Activated naive CD4-positive, alpha-beta T cell (primary cell): ENCODE measurements at places on chromosomes 5 and 9.
A peak's percentile ranks its signal among the peaks of the same experiment; 100 is the strongest.

DNA sequence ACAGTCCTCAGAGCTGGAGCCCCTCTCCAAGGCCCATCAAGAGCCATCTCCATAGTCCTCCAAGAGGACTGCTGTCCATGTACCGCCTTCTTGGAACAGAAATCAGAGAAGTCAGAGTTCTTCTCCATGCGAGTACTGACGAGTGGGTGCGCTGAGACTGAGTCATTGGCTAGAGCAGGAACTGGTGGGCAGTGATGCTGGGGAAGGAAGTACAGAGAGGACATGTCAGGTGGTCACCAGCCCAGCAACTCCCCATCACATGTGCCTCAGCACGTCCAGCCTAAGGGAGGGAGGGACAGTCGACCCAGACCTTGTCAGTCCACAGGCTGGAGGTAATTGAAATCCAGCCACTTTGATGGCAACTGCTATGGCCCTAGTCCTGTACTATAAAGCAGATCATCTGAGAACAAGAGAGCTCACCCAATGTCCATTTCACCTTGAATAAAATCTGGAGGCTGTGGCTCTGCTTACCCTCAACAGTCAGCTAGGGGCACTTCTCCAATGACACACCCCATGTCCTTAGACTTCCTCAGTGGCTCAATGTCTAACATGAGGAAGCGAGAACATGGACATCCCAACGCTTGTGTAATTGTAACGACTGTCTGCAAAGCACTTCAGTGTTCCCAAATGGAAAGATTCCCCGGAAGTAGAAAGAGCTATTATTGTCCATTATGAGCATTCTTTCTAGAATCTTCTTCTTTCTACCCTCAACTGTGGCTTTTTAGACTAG is 15.0 kb upstream of the FBP1 start:
- no peak for DNase-seq

GRCh38 chr5:10576121-10576789 is 12.4 kb downstream of the ANKRD33B start:
- no peak for DNase-seq

- no peak for DNase-seq
Measured at GRCh38 chr9:136292026-136292538, 11.8 kb downstream of the CCDC187 start.

DNA sequence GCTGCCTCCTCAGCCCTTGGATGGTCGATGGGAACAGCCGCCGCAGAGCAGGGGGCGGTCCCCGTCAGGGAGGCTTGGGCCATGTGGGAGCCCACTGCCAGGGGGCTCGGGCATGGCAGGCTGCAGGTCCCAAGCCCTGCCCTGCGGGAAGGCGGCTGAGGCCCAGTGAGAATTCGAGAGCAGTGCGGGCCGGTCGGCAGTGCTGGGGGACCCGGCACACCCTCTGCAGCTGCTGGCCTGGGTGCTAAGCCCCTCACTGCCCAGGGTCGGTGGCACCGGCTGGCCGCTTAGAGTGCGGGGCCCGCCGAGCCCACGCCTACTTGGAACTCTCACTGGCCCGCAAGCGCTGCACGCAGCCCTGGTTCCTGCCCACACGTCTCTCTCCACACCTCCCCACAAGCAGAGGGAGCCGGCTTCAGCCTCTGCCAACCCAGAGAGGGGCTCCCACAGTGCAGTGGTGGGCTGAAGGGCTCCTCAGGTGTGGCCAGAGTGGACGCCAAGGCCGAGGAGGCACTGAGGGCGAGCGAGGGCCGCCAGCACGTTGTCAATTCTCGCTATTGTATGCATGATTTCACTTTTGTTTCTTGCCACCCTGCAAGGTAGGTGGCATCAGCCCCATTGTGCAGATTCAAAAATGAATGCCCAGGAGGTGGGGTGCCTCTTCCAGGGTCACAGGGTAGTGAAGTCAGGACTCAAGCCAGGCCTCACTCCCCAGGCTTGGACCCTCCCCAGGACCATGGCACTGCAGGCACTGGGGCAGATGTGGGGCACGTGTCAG is 48.6 kb downstream of the COL15A1 start:
- no peak for DNase-seq

- DNase-seq = no peak
Measured at GRCh38 chr9:105911104-105911911, 217.0 kb downstream of the TMEM38B start.

- DNase-seq = no peak
Measured at GRCh38 chr9:129406278-129407225, 214.3 kb downstream of the C9orf50 start.

DNA sequence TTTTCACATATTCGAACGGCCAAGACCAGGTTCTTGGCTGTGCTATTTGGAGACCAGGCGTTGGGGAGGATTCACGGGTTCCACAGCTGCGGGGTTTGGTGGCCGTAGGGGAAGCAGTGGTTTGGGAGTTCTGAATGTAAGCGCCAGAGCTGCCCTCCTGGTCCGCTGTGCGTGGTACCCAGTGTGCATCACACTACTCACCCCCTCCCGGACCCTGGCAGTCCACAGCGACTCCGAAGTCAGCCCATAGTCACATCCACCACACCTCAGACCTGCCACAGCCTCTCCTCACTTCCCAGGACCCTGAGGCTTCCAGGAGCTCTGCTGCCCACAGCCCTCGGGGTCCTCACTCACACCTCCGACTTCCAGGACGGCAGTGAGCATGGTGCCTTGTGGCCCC is 26.8 kb downstream of the AMBP start:
- no peak for DNase-seq

GRCh38 chr9:111197256-111197655 is 132.8 kb downstream of the OR2K2 start:
- no peak for DNase-seq

GRCh38 chr9:113682297-113682771 is 193.8 kb upstream of the ZNF618 start:
- DNase-seq = no peak

DNA sequence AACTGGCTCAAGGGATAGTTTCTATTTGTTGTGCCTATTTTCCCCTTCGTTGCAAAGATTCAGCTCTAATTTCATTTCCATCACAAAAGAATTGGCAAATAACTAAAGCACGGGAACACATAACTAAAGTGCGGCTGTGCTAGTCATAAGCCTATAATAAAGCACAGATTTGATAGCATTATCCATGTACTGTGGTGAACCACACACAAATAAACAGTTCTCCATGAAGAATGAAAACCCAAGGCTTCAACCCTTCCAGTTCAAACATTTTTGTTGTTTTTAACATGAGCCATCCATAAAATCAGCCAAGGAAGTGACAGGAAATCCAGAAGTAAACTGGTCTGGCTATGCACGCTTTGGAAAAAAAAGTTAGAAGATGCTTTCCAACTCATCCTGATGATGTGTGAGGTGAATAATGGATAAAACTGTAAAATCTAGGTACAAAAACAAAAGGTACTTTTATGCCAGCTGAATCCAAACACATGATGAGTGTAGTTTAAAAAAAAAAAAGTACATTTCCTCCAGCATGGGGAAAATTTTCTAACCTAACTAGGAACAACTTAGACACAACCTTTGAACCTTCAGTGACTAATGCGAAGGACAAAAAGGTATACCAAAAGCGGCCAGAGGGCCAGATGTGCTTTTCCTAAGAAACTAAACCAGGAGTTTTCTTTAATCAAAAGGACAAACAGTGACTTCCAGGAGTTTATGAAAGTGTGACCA is 10.2 kb downstream of the ZNF608 start:
- no peak for DNase-seq

DNA sequence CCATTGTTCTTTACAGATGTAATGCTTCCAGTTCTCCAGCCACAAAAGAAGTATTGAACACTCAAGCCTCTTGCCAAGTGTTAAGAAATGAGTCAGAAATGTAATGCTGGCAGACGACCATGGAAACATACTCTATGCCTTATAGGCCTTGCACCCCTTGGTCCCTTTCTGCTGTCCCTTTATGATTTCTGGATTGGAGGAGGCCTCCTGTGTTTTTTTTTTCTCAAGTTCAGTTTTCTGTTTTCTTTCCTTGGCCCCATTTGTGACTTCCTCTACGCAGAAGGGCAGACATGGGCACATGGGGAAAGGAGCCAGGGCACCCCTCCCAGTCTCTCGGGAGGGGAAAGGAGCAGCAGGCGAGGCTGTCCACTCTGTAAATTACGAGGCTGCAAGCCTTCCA is 53.4 kb downstream of the SNX18 start:
- no peak for DNase-seq

DNA sequence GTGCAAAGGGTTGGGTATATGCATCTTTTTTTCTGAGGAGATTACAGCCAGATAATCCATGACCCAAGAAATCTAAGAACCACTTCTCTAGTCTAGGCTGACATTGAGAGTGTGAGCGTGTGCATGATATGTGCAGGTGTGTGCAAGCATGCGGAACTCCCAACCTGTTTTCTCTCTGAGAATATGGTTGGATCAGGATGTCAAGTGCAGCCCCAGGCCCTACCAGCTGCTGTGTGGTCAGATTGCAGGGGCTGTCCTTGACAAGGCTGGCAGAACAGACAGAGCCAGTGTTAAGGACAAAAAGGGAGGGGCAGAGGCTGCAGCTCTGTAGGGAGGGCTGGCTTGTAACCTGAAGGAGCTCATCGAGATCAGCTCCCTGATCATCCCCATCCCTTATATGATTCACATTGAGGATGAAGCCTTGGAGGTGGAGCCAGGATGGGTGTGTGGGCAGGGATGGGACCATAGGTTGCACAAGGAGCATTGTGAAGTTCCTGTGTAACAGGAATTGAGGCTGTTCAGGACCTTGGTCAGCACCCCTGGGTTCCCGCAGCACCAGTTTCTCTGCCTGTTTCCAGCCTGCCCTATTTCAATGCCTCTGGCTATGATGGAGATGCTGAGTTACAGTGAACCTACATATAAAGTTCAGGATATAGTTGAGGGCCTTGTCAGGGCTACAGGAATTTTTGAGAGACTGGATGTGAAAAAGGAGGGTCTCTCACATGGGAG is 52.6 kb upstream of the ARAP3 start:
- no peak for DNase-seq

GRCh38 chr5:107979291-107979690 is 308.6 kb upstream of the EFNA5 start:
- DNase-seq = no peak

DNA sequence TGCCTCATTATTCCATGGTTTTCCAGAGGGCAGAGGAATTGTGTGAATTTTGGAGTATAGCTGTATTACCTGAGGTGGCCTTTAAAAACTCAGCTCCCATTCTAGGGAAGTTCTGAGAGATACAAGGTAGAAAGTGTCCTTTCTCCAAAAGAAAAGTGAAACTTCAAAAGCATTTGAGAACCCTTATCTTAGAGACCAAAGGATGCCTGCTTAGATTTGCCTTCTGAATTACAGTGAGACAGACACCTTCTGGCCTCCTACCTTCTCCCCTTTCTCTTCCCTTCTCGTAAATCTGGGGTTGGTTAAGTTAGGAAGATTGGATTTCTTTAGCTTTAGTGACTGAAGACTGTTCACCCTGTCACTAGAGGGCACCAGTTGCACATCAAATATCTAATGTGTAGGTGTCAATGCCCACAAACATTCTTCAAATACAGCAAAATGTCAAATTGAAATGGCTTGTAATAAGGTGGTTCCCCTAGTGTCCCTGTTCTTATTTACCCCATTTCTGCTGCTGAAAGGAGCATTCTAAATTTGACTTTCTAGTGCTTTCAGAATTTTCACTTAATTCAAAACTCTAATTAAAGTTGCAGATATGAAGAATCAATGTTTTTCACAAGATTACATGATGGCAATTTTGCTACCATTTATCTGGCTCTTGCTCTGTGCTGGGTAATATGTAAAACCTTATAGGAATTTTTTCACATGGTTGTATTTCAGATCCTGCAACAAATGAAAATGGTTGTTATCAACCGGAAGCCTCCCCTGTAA is 46.7 kb downstream of the PRRC1 start:
- no peak for DNase-seq

DNA sequence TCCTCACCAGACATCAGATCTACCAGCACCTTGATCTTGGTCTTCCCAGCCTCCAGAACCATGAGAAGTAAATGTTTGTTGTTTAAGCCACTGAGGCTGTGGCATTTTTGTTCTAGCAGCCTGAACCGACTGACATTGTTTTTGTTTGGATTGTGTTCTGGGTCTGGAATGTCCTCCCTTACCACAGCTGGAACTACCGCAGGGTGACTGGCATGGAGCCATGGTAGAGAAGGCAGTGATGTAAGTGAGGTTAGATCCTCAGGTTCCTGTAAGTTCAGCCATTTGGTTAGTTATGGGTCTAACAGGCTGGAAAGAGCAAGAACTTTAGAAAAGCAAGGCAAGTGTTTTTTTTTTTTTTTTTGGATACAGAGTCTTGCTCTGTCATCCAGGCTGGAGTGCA is 209.3 kb downstream of the DAB2IP start:
- DNase-seq = no peak

DNA sequence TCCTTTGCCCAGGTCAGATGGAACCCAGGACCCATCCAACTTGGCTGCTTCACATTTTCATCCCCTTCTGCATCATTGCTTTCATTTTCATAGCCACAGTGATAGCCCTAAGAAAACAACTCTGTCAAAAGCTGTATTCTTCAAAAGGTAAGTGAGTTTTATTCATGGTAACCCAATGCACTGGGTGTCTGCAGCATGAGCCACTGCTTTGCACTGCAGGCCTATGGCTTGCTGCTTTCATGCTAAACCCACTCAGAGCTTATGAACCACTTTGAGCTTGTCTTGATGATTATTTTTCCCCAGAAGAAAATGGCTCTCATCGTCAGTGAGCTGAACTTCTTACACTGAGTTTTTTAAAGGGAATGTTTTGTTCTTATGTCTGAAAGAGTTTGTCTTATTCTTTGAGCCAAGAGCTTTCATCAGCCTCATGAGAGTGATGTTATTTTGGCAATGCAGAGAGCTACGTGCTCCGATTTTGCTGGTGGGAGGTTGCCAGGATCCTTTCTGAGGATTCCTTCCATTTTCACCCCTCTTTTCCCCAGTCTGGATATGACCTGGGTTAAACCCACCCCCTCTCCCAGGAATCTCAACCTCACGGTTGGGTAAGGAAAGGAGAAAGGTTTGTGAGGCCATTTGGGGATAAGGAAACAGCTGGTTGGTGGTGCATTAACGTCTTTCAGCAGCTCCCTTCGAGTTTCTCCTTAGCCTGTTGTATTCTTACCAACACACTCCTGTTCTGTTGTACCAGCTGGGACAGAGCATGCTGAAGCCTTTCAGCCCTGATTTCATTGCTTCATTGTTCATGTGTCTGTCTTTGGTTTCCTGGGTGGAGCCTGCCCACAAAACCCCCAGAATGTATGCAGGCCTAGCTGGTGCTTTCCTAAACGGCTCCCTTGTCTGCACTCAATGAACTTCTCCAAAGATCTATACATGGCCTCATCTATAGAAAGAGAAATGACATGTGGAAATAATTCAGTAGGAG is 47.6 kb downstream of the PDCD1LG2 start:
- DNase-seq = peak; percentile 11

GRCh38 chr5:118561971-118562370 is 426.4 kb downstream of the DTWD2 start:
- DNase-seq = no peak

GRCh38 chr5:173534664-173535063 is 81.8 kb downstream of the BOD1 start:
- no peak for DNase-seq
